GM23338 (cell line): ENCODE measurements at places on chromosomes 11 and 22.

- DNase-seq = no peak
- no peaks in the 10 kb centered on the region for H3K36me3 ChIP-seq
- H3K4me3 ChIP-seq = no peak overlapping the region
- 0 out of 2 replicates have a peak, but pooled peaks cover 6% of the 10 kb centered on the region for H3K4me1 ChIP-seq
- H3K27ac ChIP-seq = no peak overlapping the region
- no peaks in the 10 kb centered on the region for H3K27me3 ChIP-seq
Observed at GRCh38 chr22:30040499-30041260, 39.6 kb upstream of the HORMAD2 start.

- no peaks in the 10 kb centered on the region for H3K36me3 ChIP-seq
- peak; percentile 70 for DNase-seq
- H3K27me3 ChIP-seq = no peaks in the 10 kb centered on the region
- H3K4me3 ChIP-seq = peak within 1 kb of the TSS; percentile 93
Observed at GRCh38 chr22:43186272-43187170, at the start of gene TTLL12. TTLL12 (minus strand) TSS chr22:43187134; CDS start chr22:43187069, 65 bp downstream.

DNA sequence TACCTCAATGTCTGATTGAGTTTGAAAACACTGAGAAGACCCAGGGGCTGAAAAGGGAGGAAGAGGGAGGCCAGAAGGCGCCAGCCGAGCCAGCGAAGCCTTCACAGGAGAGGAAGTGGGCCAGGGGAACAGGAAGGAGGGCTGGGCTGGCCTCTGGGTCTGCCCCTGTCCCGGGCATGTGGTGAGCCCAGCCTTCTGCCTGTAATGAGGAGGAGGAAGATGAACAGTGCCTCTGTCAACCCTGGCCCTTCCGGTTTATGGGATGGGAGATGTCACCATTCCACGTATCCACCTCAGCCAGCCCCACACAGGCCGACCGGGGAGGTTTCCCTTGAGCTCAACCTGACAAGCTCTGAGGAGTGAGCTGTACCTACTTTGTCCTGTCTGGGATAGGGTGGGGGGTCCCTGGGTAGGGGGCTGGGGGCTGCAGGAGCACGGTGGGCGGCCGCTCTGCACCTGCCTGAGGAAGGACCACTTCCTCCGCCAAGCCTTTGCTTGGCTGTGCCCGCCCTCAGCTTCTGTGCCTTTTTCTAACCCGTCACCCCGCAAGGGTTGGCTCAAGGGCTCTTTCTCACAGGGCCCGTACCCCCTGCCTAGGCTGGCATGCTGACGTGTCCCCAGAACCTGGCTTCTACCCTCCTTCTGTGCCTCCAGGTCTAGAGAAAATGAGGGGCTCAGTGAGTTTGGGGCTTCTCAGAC is 2.0 kb downstream of the PARVG start:
- DNase-seq = no peak
- H3K36me3 ChIP-seq = no peaks in the 10 kb centered on the region
- H3K27ac ChIP-seq = no peak overlapping the region
- no peaks in the 10 kb centered on the region for H3K27me3 ChIP-seq
- no peak overlapping the region for H3K4me3 ChIP-seq

GRCh38 chr22:31968022-31968421 is 23.7 kb downstream of the YWHAH start:
- H3K36me3 ChIP-seq = no peaks in the 10 kb centered on the region
- H3K4me3 ChIP-seq = no peak overlapping the region
- no peaks in the 10 kb centered on the region for H3K4me1 ChIP-seq
- H3K27me3 ChIP-seq = 0 out of 2 replicates have a peak, but pooled peaks cover 3% of the 10 kb centered on the region
- DNase-seq = no peak

DNA sequence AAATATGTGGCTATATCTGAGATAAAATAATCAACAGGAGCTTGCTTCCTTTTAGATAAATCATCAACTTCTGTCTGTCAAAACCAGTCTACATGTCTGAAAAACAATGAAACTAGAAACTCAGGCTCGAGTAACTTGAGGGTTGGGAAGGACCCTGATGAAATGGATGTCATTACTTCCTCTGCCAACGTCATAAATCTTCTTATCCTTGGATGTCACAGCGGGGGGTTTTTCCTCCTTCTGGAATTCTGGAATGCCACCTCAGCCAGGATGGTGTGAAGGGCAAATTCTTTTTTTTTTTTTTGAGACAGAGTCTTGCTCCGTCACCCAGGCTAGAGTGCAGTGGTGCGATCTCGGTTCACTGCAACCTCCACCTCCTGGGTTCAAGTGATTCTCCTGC is 13.4 kb downstream of the LGR4 start:
- H3K4me1 ChIP-seq = peaks cover 66% of the 10 kb centered on the region
- H3K27ac ChIP-seq = no peak overlapping the region
- DNase-seq = peak; percentile 62

DNA sequence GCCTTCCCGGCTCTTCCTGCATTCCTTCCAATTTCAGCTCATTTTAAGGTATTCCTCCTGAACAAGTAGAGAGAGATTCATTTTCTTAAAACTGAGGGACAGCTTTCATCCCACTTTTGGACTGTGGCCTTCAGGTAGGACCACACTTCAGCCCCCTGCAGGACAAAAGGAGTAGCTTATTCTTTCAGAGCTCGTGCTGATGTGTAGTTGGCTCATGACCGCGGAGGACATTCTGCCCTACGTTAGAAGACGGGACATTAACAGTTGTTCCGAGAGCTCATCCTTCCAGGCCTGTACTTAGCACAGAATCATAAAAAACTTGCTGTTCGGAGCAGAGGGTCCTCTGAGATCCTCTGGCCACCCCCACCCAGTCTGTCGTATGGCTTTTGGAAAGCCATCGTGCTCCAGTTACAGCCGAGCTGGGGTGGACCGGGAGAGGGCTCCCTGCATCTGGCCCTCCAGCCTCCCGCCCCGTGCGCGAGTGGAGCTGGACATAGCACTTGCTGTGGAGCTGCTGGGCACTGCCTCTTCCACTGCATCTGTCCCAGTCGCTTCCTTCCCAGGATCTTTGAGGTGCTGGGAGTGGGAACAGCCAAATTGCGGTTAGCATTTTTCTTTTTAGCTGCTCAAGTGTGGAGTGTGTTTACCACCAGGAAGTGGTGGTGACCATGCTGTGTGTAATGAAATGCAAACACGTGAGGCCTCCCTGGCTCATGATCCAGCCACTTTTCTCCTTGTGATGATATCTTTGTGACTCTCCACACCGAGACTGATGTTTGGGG is 250.3 kb downstream of the TBC1D22A start:
- no peaks in the 10 kb centered on the region for H3K27me3 ChIP-seq
- no peaks in the 10 kb centered on the region for H3K36me3 ChIP-seq
- DNase-seq = peak; percentile 50
- no peak overlapping the region for H3K27ac ChIP-seq

DNA sequence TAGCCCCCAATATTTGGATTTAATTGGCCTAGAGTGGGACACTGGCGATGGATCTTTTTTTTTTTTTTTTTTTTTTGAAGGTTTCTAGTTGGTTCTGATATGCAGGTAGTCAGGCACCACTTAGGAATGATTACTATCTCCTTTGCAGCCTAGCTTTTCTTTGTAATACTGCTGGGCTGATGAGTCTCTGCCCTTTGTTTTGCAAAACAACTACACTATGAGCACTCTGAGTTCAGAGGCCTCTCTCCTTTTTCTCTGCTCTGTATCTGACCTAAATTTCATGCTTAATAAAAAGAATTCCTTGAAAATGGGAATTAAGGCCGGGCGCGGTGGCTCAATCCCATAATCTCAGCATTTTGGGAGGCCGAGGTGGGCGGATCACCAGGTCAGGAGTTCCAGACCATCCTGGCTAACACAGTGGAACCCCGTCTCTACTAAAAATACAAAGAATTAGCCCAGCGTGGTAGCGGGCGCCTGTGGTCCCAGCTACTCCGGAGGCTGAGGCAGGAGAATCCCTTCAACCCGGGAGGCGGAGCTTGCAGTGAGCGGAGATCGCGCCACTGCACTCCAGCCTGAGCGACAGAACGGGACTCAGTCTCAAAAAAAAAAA is 1312.3 kb downstream of the FAM181B start:
- H3K4me1 ChIP-seq = peaks cover 24% of the 10 kb centered on the region
- H3K4me3 ChIP-seq = peak overlapping the region; percentile 28; the same call in 1 of the 2 replicates

GRCh38 chr11:1892558-1892957 is 863 bp upstream of the PRR33 start:
- no peak overlapping the region for H3K27ac ChIP-seq
- no peaks in the 10 kb centered on the region for H3K36me3 ChIP-seq
- no peak for DNase-seq
- H3K4me1 ChIP-seq = no peaks in the 10 kb centered on the region
- no peak overlapping the region for H3K4me3 ChIP-seq

- no peak overlapping the region for H3K4me3 ChIP-seq
- H3K27me3 ChIP-seq = peaks cover 13% of the 10 kb centered on the region; the same call in 1 of the 2 replicates
- peak; percentile 64 for DNase-seq
- H3K4me1 ChIP-seq = peaks cover 29% of the 10 kb centered on the region
- H3K36me3 ChIP-seq = no peaks in the 10 kb centered on the region
Observed at GRCh38 chr11:31875866-31876560, 64.9 kb upstream of the PAX6 start.

- H3K27me3 ChIP-seq = peaks cover 10% of the 10 kb centered on the region
- no peak overlapping the region for H3K4me3 ChIP-seq
- H3K27ac ChIP-seq = no peak overlapping the region
Observed at GRCh38 chr11:61571337-61571736, 9.5 kb downstream of the SYT7 start.

GRCh38 chr11:65853246-65853979 is 4.6 kb downstream of the CFL1 start:
- peaks cover 3% of the 10 kb centered on the region for H3K4me1 ChIP-seq
- H3K27ac ChIP-seq = peak overlapping the region; percentile 45; the same call in 1 of the 2 replicates
- peak; percentile 68 for DNase-seq
- no peaks in the 10 kb centered on the region for H3K27me3 ChIP-seq
- H3K4me3 ChIP-seq = no peak overlapping the region

DNA sequence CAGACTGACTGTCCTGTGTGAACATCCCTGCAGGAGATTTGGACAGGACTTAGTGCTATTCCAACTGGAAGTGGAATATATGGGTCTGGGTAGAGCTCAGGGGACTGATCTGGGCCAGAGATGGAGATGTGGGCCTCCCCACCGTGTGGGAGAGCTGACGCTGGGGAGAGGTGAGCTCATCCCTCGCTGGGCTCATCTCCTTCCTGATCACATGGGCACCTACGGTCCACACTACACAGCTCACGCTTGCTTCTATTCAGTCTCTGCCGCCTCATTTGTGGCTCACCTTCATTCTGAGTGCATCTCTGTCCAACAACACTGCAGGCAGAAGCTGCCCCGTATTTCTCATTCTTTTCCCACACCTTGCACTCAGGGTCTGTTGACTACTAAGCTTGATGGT is 16.6 kb upstream of the RAB1B start:
- H3K27ac ChIP-seq = no peak overlapping the region
- no peaks in the 10 kb centered on the region for H3K36me3 ChIP-seq
- no peak for DNase-seq
- peaks cover 9% of the 10 kb centered on the region for H3K4me1 ChIP-seq

DNA sequence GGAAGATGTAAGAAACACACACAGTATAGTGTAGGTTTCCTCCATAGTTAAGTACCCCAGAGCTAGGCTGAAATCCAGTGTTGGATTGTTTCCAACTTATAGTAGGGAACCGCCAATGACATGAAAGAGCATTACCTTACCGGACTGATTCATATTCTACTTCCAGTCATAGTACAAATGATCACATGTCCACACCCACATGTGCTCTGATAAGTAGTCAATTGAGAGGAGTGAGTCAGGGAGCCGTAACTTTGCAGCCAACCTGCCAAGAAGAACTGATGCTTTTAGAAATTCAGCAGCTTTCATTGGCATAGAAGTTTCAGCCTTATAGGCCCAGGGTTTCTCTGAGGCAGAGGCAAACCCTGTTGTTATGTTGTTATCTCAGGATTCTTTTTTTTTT is 240.6 kb downstream of the ETS1 start:
- DNase-seq = no peak
- no peak overlapping the region for H3K27ac ChIP-seq
- H3K4me3 ChIP-seq = no peak overlapping the region
- no peaks in the 10 kb centered on the region for H3K36me3 ChIP-seq
- H3K4me1 ChIP-seq = peaks cover 7% of the 10 kb centered on the region; the same call in 1 of the 2 replicates

GRCh38 chr22:36911887-36912661 is 1.4 kb upstream of the CSF2RB start:
- H3K36me3 ChIP-seq = no peaks in the 10 kb centered on the region
- peaks cover 13% of the 10 kb centered on the region for H3K4me1 ChIP-seq
- no peak overlapping the region for H3K27ac ChIP-seq
- peaks cover 41% of the 10 kb centered on the region for H3K27me3 ChIP-seq
- DNase-seq = peak; percentile 84
- H3K4me3 ChIP-seq = no peak overlapping the region; the same call in 1 of the 2 replicates

GRCh38 chr11:73330569-73331093 is 22.6 kb downstream of the ARHGEF17 start:
- H3K4me1 ChIP-seq = peaks cover 45% of the 10 kb centered on the region
- peak overlapping the region; percentile 46; the same call in 1 of the 2 replicates for H3K4me3 ChIP-seq
- no peak overlapping the region for H3K27ac ChIP-seq
- DNase-seq = peak; percentile 65
- H3K27me3 ChIP-seq = peaks cover 39% of the 10 kb centered on the region

- no peak for DNase-seq
- H3K4me1 ChIP-seq = peaks cover 28% of the 10 kb centered on the region
- peaks cover 21% of the 10 kb centered on the region for H3K36me3 ChIP-seq
- no peaks in the 10 kb centered on the region for H3K27me3 ChIP-seq
- H3K4me3 ChIP-seq = peak overlapping the region; percentile 97
Observed at GRCh38 chr22:39522567-39523300, 2.4 kb downstream of the ATF4 start.

GRCh38 chr11:43830928-43831440 is 49.6 kb upstream of the ALKBH3 start:
- 0 out of 2 replicates have a peak, but pooled peaks cover 4% of the 10 kb centered on the region for H3K36me3 ChIP-seq
- H3K4me1 ChIP-seq = no peaks in the 10 kb centered on the region
- no peaks in the 10 kb centered on the region for H3K27me3 ChIP-seq

DNA sequence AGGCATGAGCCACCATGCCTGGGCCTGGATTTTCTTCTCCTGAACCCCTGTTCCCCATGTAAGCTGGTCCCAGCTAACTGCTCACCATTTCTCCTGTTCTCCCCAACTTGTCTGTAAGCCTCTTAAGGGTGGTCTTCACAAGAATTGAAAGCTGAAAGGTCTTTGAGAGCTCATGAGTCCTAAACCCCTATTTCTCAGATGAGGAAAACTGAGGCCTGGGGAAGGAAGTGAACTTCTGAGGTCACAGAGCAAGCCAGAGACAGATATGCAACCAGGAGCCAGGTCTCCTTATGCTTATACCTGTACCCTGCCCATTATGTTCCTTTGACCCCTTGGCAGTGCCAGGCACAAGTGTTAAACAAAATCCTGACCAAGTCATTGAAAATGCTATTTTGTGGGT is 16.3 kb downstream of the NPTXR start:
- H3K27me3 ChIP-seq = no peaks in the 10 kb centered on the region
- H3K4me1 ChIP-seq = no peaks in the 10 kb centered on the region
- no peak for DNase-seq
- no peaks in the 10 kb centered on the region for H3K36me3 ChIP-seq
- H3K4me3 ChIP-seq = no peak overlapping the region
- no peak overlapping the region for H3K27ac ChIP-seq

- H3K27ac ChIP-seq = no peak overlapping the region
- no peaks in the 10 kb centered on the region for H3K27me3 ChIP-seq
- H3K4me3 ChIP-seq = no peak overlapping the region
- H3K4me1 ChIP-seq = peaks cover 56% of the 10 kb centered on the region
- DNase-seq = no peak
Observed at GRCh38 chr11:115459563-115459962, 44.7 kb downstream of the CADM1 start.
